ENCODE measurements at places on chromosomes 5 and 9. TPM values are rescaled to one million over a fixed set of nuclear protein-coding genes. Genes with fewer than 3 reads are reported as not detected.

Gene LRRC70
- total RNA-seq = 2.8 TPM

Gene RIMOC1
- total RNA-seq = 25.9 TPM

Gene GOLM1
- total RNA-seq = 25.2 TPM

Gene GNAQ
- 36.4 TPM for total RNA-seq

Gene EMB
- total RNA-seq = 3.8 TPM

Gene C5orf46
- not detected for total RNA-seq

- no peak overlapping the region for H3K4me3 ChIP-seq
- no peaks in the 10 kb centered on the region for H3K4me1 ChIP-seq
- no peaks in the 10 kb centered on the region for H3K36me3 ChIP-seq
These were observed 131.5 kb upstream of the NFIL3 start for GRCh38 chr9:91555132-91555531.

GRCh38 chr9:134011401-134011800 is 13.9 kb upstream of the BRD3OS start:
- H3K36me3 ChIP-seq = no peaks in the 10 kb centered on the region
- no peak for DNase-seq
- no peaks in the 10 kb centered on the region for H3K4me1 ChIP-seq
- H3K27ac ChIP-seq = no peak overlapping the region
- H3K4me3 ChIP-seq = no peak overlapping the region

DNA sequence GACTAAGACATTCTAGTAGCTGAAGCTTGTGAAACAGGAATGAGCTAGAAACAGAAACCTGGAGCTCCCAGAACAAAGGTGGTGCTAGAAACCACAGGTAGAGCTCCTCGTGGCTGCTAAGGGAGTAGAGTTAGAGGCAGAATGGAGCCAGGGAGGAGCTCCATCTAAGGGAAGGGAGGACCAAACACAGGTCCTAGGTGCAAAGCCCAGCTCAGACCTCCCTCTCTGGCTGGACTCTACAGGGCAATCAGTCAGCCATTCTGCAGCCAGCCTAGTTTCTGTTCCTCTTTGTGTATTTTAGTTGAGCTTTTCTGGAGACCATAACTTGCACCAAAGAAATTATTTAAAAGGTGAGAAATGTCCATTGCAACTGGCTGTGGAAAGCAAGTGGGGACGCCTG is 70.4 kb downstream of the CRB2 start:
- no peak overlapping the region for H3K27ac ChIP-seq
- no peaks in the 10 kb centered on the region for H3K27me3 ChIP-seq
- peaks cover 4% of the 10 kb centered on the region for H3K4me1 ChIP-seq
- no peaks in the 10 kb centered on the region for H3K36me3 ChIP-seq
- no peak overlapping the region for H3K4me3 ChIP-seq

- peaks cover 1% of the 10 kb centered on the region for H3K4me1 ChIP-seq
- H3K36me3 ChIP-seq = no peaks in the 10 kb centered on the region
- DNase-seq = no peak
- H3K27ac ChIP-seq = no peak overlapping the region
These were observed 92.9 kb downstream of the PDZD2 start for GRCh38 chr5:31731710-31732301.

DNA sequence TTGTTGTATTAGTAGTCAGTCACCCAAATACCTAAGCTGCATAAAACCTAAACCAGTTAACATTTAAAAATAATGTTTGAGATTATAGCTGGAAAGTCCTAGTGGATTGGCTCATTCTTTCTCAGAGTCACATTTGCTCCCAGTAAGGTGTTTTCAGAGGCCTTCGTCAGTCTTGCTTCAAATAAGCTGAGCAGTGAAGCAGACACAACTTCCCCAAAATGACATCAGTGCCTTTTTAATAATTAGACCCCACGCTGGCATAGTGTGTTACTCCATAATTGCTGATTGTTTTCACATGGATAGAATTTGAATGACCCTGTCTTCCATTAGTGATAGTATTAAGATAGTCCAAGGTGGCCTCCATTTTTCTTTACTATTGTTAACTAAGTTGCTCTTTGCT is 245.8 kb downstream of the PJA2 start:
- H3K36me3 ChIP-seq = no peaks in the 10 kb centered on the region
- no peak for DNase-seq
- H3K27ac ChIP-seq = no peak overlapping the region
- peaks cover 2% of the 10 kb centered on the region for H3K4me1 ChIP-seq
- no peaks in the 10 kb centered on the region for H3K27me3 ChIP-seq

GRCh38 chr9:137049544-137050449 is 3.8 kb upstream of the NPDC1 start:
- no peak overlapping the region for H3K4me3 ChIP-seq
- H3K27me3 ChIP-seq = peaks cover 6% of the 10 kb centered on the region
- peaks cover 19% of the 10 kb centered on the region for H3K4me1 ChIP-seq

DNA sequence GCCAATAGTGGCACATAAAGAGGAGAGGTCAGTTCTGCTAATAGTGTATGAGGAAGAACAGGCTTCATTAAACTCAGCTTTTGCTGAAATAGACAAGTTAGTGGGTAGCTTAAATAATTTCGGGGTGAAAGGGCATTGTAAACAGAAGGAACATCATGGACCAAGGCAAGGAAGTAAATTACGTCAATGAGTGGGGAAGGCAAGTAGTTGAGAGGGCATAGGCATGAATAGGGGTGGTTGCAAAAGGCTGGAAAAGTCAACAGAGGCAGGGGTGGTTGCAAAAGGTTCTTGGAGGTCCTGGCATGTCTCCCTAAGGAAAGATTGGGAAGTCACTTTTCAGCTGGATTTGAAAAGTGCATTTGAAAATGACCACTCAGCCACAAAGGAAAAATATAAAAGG is 383.3 kb upstream of the RPS23 start:
- no peaks in the 10 kb centered on the region for H3K4me1 ChIP-seq
- H3K27me3 ChIP-seq = no peaks in the 10 kb centered on the region
- DNase-seq = no peak

DNA sequence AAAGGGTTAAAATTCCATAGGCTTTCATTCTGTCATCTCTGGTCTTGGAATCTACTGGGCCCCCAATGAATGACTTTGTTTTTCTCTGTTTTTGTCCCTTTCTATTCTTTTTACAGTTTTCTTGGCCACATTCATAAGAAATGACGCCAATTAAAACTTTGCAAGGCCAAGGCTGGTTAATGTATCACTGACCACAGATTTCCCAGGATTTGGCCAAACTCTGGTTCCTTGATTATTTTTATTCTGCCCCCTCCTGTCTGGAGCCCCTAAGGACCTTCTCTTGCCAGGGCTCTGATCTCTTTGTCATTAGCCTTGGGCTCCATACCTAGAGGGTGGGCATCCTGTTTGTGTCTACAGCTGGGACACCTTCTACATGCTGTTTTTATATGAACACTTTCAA is 388.9 kb upstream of the PAPPA start:
- no peaks in the 10 kb centered on the region for H3K27me3 ChIP-seq
- no peaks in the 10 kb centered on the region for H3K36me3 ChIP-seq
- H3K4me1 ChIP-seq = no peaks in the 10 kb centered on the region
- DNase-seq = no peak

DNA sequence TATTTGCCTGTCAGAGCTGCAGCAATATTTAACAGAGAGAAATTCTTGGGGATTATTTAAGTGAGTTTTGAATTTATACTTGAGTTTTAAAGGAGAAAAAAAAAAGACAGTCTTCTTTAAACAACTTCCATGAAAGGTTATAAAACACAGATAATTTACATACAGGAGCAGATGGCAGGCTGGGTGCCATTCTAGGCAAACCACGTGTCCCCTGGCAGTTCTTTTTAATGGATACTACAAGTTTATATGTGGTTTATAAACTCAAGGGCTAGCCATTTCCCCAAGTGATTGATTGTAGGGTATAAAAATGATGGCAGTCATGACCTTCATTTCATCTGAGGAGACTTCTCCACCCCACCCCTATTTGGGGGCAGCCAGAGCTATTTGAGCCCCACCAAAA is 166.6 kb downstream of the FSTL4 start:
- no peaks in the 10 kb centered on the region for H3K36me3 ChIP-seq
- no peaks in the 10 kb centered on the region for H3K4me1 ChIP-seq
- H3K27me3 ChIP-seq = no peaks in the 10 kb centered on the region
- DNase-seq = no peak

GRCh38 chr5:179187229-179187678 is 127.1 kb downstream of the ZNF354C start:
- H3K27ac ChIP-seq = no peak overlapping the region
- peaks cover 5% of the 10 kb centered on the region for H3K4me1 ChIP-seq
- no peaks in the 10 kb centered on the region for H3K27me3 ChIP-seq

- no peaks in the 10 kb centered on the region for H3K4me1 ChIP-seq
- H3K27ac ChIP-seq = no peak overlapping the region
- H3K27me3 ChIP-seq = no peaks in the 10 kb centered on the region
- no peaks in the 10 kb centered on the region for H3K36me3 ChIP-seq
- no peak overlapping the region for H3K4me3 ChIP-seq
These were observed 417.9 kb downstream of the SLCO4C1 start for GRCh38 chr5:101878190-101878589.

- no peak for DNase-seq
- H3K4me1 ChIP-seq = peaks cover 7% of the 10 kb centered on the region
- no peak overlapping the region for H3K4me3 ChIP-seq
- H3K27me3 ChIP-seq = no peaks in the 10 kb centered on the region
- H3K27ac ChIP-seq = no peak overlapping the region
- H3K36me3 ChIP-seq = no peaks in the 10 kb centered on the region
These were observed 68.8 kb upstream of the ABL1 start for GRCh38 chr9:130766021-130766926.

DNA sequence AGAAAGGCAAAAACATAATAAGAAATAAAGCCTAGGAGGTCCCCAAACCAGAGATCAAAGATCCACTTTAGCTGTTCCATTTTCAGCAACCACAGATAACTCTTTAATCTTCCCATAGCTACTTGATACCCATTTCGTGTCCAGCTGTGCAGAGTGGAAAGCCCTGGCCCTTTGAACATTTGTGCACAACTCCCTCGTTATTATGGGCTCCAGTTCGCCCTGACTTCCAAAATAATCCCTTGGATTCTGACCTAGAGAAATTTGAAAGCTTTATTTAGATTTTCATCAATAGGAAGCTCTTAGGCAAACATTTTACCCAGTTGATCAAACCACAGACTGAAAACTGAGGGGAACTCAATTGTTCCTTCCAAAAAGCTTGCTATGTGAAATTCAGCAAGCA is 4.8 kb downstream of the MYOT start:
- no peak for DNase-seq
- no peak overlapping the region for H3K27ac ChIP-seq
- H3K4me1 ChIP-seq = no peaks in the 10 kb centered on the region
- H3K4me3 ChIP-seq = no peak overlapping the region
- H3K36me3 ChIP-seq = no peaks in the 10 kb centered on the region

GRCh38 chr9:73270967-73271721 is 119.5 kb downstream of the ANXA1 start:
- H3K36me3 ChIP-seq = no peaks in the 10 kb centered on the region
- H3K4me1 ChIP-seq = no peaks in the 10 kb centered on the region
- no peaks in the 10 kb centered on the region for H3K27me3 ChIP-seq
- H3K27ac ChIP-seq = no peak overlapping the region
- no peak for DNase-seq

GRCh38 chr5:9423571-9423970 is 122.3 kb downstream of the SEMA5A start:
- H3K4me1 ChIP-seq = no peaks in the 10 kb centered on the region
- H3K27ac ChIP-seq = no peak overlapping the region
- H3K36me3 ChIP-seq = no peaks in the 10 kb centered on the region
- no peaks in the 10 kb centered on the region for H3K27me3 ChIP-seq

- no peaks in the 10 kb centered on the region for H3K27me3 ChIP-seq
- no peaks in the 10 kb centered on the region for H3K36me3 ChIP-seq
- H3K4me1 ChIP-seq = no peaks in the 10 kb centered on the region
- H3K27ac ChIP-seq = no peak overlapping the region
These were observed 51.9 kb downstream of the OSTF1 start for GRCh38 chr9:75140261-75140660.

All from ovary (tissue), 10 donors.